ENCODE measurements at places on chromosomes 1 and 21.
A peak's percentile ranks its signal among the peaks of the same experiment; 100 is the strongest.

DNA sequence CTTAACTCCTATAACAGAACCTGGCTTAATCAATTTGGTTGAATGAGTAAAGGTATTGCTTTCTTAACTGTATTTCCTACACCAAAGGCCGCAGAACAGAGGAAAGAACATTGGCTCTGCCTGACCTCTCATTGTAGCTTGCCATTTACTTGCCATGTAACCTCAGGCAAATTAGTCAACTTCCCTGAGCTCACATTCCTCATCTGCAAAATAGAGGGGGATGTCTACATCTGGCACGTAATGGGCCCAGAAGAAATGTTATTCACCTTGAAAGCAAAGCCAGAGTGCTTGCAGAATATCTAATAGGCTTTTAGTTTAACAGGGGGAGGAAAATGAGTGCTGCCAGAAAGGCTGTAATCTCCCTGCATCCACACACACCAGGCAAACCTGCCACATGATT, 44.3 kb downstream of the LAMC2 start:
- no peak for DNase-seq

GRCh38 chr1:184287001-184287400, 99.8 kb upstream of the C1orf21 start:
- no peak for DNase-seq

- DNase-seq: no peak
These were observed 34.3 kb upstream of the EDEM3 start for GRCh38 chr1:184788970-184789369.

GRCh38 chr1:50591598-50591997, 168.4 kb upstream of the DMRTA2 start:
- no peak for DNase-seq

DNA sequence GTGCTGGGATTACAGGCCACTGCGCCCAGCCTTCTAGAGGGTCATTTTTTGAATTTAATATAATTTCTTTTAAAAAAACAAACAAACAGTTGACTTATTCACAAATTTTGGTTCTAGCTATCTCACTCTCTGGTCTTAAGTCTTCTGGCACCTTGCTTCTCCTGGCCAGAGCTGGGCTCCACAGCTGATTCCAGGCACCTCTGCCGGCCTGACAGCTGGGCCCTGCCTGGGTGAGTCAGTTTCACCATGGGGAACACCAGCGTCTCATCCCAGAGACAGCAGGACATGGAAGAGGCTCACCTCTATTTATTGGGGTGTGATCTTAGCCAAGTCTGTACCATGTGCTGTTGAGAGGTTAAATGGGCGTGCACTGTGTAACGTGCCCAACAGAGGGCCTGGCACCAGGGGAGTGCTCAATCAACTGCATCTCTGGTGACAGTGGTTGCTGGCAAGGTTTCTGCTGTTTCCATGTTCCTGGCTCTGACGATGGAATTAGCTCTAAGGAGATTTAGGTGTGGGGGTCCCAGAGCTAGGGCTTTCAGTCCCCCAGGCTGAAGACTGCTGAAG, 956 bp downstream of the CPLANE2 start:
- peak; percentile 22 for DNase-seq

DNA sequence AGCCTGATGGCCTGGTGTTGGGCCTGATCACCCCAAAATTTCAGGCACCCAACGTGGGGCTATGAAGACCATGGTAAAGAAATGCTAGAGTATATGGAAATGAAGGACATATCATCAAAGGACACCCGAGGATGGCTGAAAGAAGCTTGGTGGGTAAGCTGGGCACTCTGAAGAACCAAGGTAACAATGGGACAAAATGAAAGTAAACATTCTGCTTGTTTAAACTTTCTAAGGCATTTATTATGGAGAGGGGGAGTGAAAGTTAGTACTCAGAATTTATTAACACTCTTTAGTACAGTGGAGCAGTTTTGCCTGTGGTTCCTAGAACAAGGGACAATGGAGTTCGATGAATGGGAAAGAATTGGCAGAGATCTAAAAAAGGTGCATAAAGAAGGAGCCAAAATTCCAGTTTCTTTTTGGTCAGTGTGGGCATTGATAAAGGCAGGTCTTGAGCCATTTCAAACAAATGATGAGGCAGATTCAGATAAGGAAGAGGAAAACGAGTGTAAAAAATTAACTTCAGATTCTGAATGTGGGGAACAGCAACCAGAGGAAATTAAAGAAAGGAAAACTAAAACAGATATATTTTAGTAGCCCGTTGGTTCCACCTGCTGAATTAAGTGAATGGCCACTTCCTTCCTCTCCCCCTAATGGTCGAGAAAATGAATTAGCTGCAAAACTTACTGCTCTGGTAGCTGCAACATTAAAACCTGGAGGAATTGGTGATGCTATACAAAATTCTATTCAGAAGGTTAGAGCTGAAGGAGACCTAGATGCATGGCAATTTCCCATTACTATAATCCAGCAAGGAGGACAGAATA, 8.4 kb upstream of the PM20D1 start:
- no peak for DNase-seq

- no peak for DNase-seq
These were observed 107.0 kb downstream of the ODF2L start for GRCh38 chr1:86289161-86289560.
